Caki2 (cell line): ENCODE measurements at places on chromosomes 3 and 15. TPM values are rescaled to one million over a fixed set of nuclear protein-coding genes. Genes with fewer than 3 reads are reported as not detected.

- no peak for DNase-seq
Measured at GRCh38 chr15:100775581-100776185, 103.9 kb upstream of the ALDH1A3 start.

SENP8 gene
- total RNA-seq = 2.1 and 5.7 TPM in 2 replicates

GRCh38 chr3:168794427-168794826 is 698.7 kb upstream of the GOLIM4 start:
- DNase-seq = no peak

GRCh38 chr3:189797103-189797750 is 166.0 kb downstream of the TP63 start:
- no peak for DNase-seq

- no peak for DNase-seq
Measured at GRCh38 chr3:175453361-175453760, 594.2 kb downstream of the NAALADL2 start.
